RCC 7860 (cell line): ENCODE measurements at places on chromosomes 2 and 18.
A peak's percentile ranks its signal among the peaks of the same experiment; 100 is the strongest.

DNA sequence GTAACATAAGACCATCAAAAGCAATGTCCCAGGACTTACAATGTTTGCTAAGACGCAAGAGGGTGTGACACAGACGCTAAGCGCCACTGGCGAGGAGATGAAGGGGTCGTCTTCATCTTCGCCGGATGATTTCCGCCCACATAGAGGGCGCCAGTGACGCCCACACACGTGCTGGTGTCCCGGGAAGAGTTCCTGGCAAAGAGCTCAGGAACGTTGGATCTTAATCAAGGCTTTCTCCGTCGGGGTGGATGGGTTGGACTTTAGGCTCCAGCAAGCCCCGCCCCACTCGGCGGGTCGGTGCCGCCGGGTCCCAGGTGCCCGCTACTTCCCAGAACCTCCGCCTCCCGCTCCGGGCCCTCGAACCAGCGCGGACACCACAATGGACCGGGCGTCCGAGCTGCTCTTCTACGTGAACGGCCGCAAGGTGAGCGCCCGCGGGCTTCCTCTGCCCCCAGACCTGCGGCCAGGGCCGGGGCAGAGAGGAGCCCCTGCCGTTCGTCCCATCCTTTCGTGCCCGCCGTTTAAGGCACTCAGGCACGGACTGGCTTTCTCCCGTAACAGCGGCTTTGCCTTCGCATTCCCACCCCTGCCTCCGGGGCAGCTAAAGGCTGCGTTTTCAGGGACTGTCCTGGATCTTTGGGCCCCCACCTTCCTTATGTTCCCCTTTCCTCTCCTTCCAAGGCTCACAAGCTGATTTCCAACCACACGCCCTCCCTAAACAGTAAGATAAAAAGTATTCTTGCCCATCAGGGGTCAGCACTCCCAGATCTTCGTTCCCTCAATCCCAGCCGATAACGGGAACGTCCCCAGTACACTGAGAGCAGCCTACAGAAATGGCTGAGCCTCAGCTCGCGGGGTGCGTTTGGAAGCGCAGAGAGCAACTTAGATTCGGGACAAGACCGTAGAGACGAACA lies at the start of gene AOX1:
AOX1 (plus strand) TSS at position 285 of the 914 bp plus-strand sequence; CDS start at position 380, 95 bp downstream.
- DNase-seq: no peak

DNA sequence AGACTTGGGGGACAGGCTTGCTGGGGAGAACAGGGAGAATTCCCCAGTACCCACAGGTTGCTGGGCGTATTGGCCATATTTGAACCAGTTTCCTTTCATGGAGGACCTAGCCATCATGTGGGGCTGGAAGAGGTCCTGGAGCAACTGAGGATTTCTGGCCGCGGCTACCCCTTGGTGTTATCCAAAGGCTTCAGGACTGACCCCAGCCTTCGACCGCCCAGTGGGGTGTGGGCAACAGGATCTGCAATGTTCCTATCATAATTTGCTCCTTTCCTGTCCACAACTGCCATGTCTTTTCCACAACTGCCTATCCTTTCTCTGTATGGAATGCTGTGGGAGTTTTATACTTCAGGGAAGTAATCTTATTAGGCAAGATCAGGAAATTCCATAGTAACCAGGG lies 1053.6 kb upstream of the SLC39A10 start:
- no peak for DNase-seq

GRCh38 chr2:100539221-100539620 lies 23.6 kb upstream of the PDCL3 start:
- no peak for DNase-seq

DNA sequence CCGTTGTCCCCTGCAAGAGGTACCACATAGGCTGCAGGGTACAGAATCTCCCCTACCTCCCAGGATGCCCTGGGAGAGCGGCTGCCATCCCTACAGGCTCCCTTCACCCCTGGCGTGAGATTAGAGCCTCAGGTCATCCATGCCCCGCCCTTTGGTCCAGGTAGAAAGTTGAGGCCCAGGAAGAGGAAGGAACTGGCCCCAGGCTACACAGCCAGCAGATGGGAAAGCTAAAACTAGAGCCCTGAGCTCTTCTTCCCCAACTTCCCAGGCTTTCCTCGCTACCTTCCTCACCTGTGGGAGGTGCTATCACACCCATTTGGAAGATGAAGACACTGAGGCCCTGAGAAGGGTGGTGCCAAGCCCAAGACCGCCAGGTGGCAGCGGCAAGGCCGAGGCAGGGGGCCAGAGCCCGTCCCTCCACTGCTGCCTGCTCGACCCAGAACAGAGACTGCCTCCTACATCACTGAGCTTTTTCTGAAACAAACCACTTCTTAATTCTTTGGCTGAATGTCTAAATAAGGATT lies 25.8 kb downstream of the CIB4 start:
- peak; percentile 15 for DNase-seq

DNA sequence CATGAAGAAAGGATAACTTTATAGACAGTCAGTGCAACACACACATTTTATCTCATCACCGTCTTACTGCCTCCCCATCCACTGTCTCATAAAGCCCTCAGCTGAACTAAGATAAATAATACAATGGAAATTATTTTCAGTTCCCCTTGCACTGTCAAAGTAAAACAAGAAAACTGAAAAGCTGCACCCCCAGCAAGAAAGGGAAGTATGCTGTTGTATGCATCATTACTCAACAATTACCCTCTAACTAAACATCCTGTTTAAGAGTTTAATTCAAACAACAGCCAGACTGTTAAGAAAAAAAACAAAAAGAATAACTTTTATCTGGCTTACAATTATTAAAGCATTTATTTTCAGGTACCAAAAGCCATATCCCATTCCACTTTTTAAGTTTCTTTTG lies 25.0 kb downstream of the MPPE1 start:
- no peak for DNase-seq

DNA sequence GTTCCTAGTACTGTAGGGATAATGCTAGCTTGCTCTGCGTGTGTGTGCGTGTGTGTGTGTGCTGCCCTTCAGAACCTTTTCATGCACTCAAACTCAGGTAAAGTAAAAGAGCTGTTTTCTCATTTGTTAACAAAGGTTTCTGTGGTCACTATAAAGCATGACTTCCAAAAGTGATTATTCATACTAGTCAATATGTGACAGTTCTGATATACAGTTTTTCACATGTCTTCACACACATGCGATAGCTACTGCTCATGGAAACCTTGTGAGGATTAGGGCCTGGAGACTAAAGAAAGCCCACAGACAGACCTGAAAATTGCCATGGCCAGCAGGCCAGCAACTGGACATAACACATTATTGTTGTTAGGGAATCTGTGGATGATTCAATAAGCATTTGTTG lies 56.9 kb upstream of the NEMP2 start:
- no peak for DNase-seq

GRCh38 chr2:239694487-239694886 lies 293.7 kb upstream of the HDAC4 start:
- no peak for DNase-seq

- DNase-seq: no peak
Observed at GRCh38 chr2:20521682-20522189, 74.9 kb downstream of the RHOB start.

- DNase-seq: no peak
Observed at GRCh38 chr18:47560723-47561715, 309.6 kb upstream of the SKOR2 start.

DNA sequence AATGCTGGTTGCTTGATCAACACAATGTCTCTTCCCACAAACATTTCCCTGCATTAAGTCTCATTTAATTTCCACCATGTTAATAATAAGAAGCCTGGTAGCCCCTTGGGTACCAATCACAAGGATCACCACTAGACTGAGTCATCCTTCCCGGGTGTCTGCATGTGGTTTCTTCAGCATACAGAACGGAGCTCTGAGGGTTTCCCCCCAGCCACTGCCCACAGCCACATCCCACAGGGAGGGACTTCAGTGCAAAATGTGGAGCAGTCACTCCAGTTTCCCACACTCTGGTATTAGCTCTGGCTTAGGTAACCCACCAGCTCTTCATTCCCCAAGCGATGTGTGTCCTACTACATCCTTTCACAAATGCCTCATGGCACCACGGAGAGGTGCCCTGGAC lies 42.7 kb upstream of the POLE4 start:
- peak; percentile 50 for DNase-seq

- no peak for DNase-seq
Observed at GRCh38 chr2:156896294-156896693, 361.2 kb upstream of the GALNT5 start.

GRCh38 chr2:145190031-145190703 lies 670.2 kb upstream of the ZEB2 start:
- DNase-seq: no peak

GRCh38 chr2:37764739-37765138 lies 93.3 kb upstream of the CDC42EP3 start:
- DNase-seq: no peak

- DNase-seq: no peak
Observed at GRCh38 chr18:5040476-5040875, 156.6 kb downstream of the AKAIN1 start.

GRCh38 chr2:71148506-71149063 lies 18.2 kb downstream of the MPHOSPH10 start:
- no peak for DNase-seq

DNA sequence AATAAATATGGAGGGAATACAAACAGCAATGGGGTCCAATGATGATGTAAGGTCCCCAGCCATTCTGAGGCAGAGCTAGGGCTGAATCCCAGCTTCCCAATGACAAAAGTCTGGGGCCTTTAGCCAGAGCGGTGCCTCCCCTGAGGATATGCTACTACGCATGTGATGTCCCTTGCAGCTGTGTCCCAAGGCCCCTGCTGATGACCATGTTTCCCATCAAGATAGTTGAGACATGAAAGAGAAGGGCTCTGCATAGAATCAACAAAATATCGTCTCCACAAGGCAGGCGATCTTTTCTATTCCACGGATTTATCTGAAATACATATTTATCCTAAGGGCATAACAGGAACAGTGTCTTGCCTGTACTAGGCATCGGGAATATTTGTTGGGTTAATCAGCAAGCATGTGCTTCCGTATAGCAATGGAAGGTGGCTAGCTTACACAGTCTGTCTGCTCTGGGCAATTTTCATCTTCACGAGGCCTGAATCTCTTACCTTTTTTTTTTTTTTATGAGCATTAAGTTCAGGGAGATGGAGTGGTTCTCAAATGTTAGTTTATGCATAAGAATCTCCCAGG lies 284.6 kb downstream of the CNTNAP5 start:
- no peak for DNase-seq

- no peak for DNase-seq
Observed at GRCh38 chr2:64406407-64406774, 47.6 kb upstream of the LGALSL start.

DNA sequence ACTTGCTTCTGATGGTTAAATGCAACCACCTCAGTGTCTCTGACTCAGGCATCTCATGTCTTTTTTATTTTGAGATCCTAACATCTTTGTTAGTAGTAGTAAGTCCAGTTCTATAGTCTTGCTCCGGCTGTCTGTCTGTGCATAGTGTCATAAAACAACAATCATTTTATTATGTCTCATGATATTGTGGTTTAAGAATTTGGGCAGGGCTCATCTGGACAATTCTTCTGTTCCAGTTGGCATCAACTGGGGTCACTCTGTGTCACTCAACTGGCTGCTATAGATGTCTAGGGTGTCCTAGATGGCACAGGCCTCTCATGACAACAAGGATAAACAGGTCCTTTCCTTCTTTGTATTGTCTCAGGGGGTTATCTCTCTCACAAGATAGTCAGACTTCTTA lies 299.6 kb upstream of the ZNF521 start:
- DNase-seq: no peak

DNA sequence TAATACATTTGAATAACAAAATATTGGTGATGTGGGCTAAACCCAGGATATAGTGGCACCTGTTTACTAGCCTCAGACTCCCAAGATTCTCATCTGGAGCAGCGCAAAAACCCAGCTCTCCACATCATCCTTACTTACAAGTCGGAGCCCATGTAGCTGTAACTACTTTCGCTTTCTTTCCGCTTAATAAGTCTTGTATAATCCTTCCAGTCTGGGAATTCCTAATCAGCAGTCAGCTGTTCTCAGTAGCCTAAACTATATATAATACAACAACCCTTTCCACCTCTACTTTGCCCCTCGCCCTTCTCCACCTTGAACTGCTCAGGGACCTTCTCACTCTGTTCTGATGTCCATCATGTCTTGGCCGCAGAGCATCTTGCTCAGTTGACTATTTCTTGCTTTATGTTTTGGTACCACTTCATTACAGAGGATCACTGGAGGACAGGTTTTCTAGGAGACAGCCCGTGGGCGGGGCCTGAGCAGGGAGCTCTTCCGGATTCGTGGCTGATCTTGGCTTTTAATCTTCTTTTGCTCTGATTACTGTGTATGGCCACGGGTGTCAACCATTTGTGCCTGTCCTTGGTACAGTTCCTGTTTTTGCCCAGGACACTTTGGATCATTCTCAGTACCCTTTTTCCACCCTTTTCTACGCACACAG lies 119.9 kb upstream of the SERTAD2 start:
- no peak for DNase-seq

GRCh38 chr2:47003641-47004427 lies 88.2 kb upstream of the MCFD2 start:
- peak; percentile 60 for DNase-seq

DNA sequence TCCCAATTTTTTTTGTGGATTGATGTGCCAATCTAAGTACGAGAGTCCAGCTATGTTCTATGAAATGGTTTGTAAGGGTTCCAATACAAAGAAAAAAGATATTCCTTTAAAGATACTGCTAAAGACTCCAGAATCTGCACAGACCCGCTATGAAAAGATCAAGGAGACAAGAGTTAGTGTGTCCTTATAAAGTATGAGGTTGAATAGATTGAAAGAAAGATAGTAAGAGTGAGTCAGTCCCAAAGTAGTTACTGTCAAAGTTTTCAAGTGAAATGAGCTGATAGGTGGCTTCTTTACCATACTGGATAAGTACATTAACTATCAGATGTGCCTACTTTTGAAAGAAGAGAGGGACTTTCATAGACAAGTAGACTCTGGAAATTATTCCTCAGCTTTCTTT lies 17.9 kb upstream of the EHBP1 start:
- DNase-seq: peak; percentile 13

DNA sequence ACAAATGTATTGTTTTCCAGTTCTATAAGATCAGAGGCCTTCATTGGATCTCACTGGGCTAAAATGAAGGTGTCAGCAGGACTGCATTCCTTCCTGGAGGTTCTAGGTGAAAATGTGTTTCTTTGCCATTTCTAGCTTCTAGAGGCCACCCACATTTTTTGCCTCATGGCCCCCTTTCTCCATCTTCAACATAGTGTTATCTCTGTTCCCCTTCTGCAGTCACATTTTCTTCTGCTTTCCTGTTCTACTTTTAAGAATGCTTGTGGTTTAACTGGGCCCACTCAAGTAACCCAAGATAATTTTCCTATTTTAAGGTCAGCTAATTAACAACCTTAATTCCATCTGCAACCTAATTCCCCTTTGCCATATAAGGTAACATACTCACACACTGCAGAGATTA lies 36.1 kb downstream of the METTL21A start:
- no peak for DNase-seq

DNA sequence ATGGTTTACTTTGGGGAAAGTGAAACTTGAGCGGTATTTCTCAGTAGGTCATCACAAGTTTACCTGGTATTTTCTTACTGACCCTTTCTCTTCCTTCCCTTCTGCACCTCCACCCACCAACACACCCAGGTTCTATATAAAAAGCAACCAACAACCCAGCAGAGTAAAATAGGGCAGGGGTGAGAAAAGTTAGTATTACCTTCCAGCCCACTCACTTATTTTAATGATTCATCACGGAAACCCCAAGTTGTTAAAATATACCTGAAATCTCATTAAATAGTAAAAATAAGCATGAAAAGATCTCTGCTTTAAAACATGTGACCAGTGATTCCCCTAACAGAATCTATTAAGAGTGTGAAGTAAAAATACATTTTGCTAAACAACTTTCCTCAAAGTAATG lies 306.1 kb downstream of the ZEB2 start:
- DNase-seq: no peak

GRCh38 chr2:11080253-11081115 lies 74.8 kb upstream of the SLC66A3 start:
- no peak for DNase-seq

GRCh38 chr18:62453864-62454263 lies 69.0 kb upstream of the ZCCHC2 start:
- no peak for DNase-seq
